Stimulated activated CD4-positive, alpha-beta T cell treated with anti-CD3 and anti-CD28 coated beads, Interleukin-15, amount 100 ng/mL, for 24 hours (primary cell): ENCODE measurements at places on chromosomes 2 and 18.

- DNase-seq, result peak; percentile 35
These were observed at the start of gene FHOD3 for GRCh38 chr18:36297417-36298125. TSS of gene FHOD3 (plus strand) at chr18:36297713. CDS start at chr18:36297836, 123 bp downstream.

DNA sequence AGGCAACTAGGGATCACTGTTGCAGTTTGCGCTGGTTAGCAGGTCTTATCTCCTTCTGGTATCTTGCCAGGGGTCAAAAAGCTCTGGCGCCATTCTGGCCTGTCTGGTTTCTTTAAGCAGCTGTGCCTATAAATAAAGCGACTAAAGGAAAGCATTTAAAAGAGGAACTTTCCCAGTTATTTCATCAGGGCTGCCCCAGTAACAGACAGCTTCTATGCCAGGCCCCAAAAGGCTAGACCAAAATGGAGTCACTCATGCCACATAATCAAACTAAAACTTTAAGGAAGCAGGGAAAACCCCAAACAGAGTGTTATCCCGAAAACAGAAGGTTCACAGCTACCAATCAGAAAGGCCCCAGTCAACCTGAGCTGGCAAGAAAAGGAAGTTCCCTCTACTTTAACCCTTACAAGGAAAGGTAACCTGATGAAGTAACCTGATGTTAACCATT lies 41.2 kb upstream of the HNRNPA3 start:
- no peak for DNase-seq

- DNase-seq, result no peak
These were observed 15.7 kb downstream of the ZNF407 start for GRCh38 chr18:74613381-74613780.

DNA sequence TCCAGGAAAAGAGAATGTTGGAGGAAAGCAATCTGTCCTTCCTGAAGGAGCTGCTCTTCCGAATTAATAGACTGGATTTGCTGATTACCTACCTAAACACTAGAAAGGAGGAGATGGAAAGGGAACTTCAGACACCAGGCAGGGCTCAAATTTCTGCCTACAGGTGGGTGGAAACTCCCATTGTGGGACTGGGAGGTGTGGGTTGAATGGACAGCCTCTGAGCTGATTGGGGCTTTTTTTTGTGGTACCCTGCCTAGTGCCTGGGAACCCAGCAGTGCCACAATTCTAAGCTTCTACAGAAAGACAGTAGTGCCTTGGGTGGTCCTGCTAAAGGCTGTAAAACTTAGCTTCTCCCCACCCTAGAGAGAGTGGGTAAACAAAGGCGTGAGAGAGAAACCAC lies 6.3 kb downstream of the CASP8 start:
- no peak for DNase-seq

GRCh38 chr18:44682201-44682870 lies 1.6 kb downstream of the SETBP1 start:
- no peak for DNase-seq

GRCh38 chr18:72114801-72115594 lies 429.1 kb downstream of the CBLN2 start:
- DNase-seq, result no peak
